ENCODE measurements at places on chromosomes 13 and 19. TPM values are rescaled to one million over a fixed set of nuclear protein-coding genes. Genes with fewer than 3 reads are reported as not detected.

ADPRHL1 gene
- 0.96 TPM for polyA plus RNA-seq

COL5A3 gene
- 1.2 TPM for polyA plus RNA-seq

FCER2 gene
- polyA plus RNA-seq = 0.29 TPM

ZNF586 gene
- 7.2 TPM for polyA plus RNA-seq

PBX4 gene
- 5.3 TPM for polyA plus RNA-seq

PPM1N gene
- polyA plus RNA-seq = 30.1 TPM

NDUFS7 gene
- polyA plus RNA-seq = 201 TPM

ATP8A2 gene
- polyA plus RNA-seq = 6.3 TPM

CYP4F12 gene
- not detected for polyA plus RNA-seq

GFY gene
- polyA plus RNA-seq = 1.2 TPM

SIGLEC8 gene
- not detected for polyA plus RNA-seq

DNAJC15 gene
- 82.5 TPM for polyA plus RNA-seq

NXNL1 gene
- not detected for polyA plus RNA-seq

CRB3 gene
- polyA plus RNA-seq = 16.6 TPM

MEIOSIN gene
- 0.21 TPM for polyA plus RNA-seq

RAB3D gene
- polyA plus RNA-seq = 3.8 TPM

GIPC1 gene
- 50.9 TPM for polyA plus RNA-seq

PLPP2 gene
- 58.3 TPM for polyA plus RNA-seq

ZNF561 gene
- polyA plus RNA-seq = 20.5 TPM

GPR12 gene
- 0.13 TPM for polyA plus RNA-seq

KCTD12 gene
- 3.3 TPM for polyA plus RNA-seq

DIRAS1 gene
- 2.8 TPM for polyA plus RNA-seq

SYNGR4 gene
- polyA plus RNA-seq = not detected

ZNF442 gene
- polyA plus RNA-seq = 0.71 TPM

MBD3L3 gene
- 0.49 TPM for polyA plus RNA-seq

IFNL3 gene
- not detected for polyA plus RNA-seq

CEACAM21 gene
- not detected for polyA plus RNA-seq

GTF2F2 gene
- 75.6 TPM for polyA plus RNA-seq

TMPRSS9 gene
- 0.05 TPM for polyA plus RNA-seq

RFC3 gene
- 41.0 TPM for polyA plus RNA-seq

PSG3 gene
- not detected for polyA plus RNA-seq

CLN5 gene
- 6.5 TPM for polyA plus RNA-seq

ZNF625 gene
- 7.4 TPM for polyA plus RNA-seq

HRC gene
- 2.5 TPM for polyA plus RNA-seq

ZNF541 gene
- 0.26 TPM for polyA plus RNA-seq

FAM174C gene
- 62.3 TPM for polyA plus RNA-seq

SERPINE3 gene
- 0.31 TPM for polyA plus RNA-seq

TNPO2 gene
- polyA plus RNA-seq = 37.1 TPM

MISP gene
- 0.40 TPM for polyA plus RNA-seq

FAM216B gene
- 0.06 TPM for polyA plus RNA-seq

PSG1 gene
- not detected for polyA plus RNA-seq

RNF225 gene
- not detected for polyA plus RNA-seq

TYROBP gene
- polyA plus RNA-seq = 0.99 TPM
